ENCODE measurements at places on chromosomes 16 and 17.

- DNase-seq, result no peak
These were observed 225.6 kb downstream of the TANC2 start for GRCh38 chr17:63191610-63192009.

GRCh38 chr16:12186774-12187335 lies 210.3 kb downstream of the SNX29 start:
- no peak for DNase-seq

GRCh38 chr16:81277541-81278080 lies 37.2 kb upstream of the GAN start:
- no peak for DNase-seq

DNA sequence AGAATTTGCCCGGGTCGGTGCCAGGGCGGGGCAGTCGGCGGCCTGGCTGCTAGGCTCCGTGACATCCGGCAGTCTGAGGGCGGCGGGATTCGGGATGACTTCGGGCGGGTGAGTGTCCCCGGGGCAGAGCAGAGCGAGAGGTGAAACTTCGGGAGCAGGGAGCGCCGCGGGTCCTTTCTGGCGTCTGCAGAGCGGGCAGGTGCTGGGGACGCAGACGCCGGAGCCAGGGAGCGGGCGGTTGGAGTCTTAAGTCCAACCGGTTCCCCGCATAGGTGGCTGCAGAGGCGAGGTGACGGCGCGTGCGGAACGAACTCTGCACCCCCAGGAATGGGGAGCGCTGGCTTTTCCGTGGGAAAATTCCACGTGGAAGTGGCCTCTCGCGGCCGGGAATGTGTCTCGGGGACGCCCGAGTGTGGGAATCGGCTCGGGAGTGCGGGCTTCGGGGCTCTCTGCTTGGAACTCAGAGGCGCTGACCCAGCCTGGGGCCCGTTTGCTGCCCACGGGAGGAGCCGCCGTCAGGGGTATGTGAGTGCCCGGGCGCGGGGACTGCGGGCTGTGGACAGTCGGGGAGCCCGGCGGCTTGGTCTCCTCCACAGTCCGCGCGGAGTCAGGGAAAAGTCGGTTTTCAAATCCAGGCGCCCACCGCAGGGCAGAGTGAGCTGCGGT lies at the start of gene B4GALNT2:
TSS of gene B4GALNT2 (plus strand) at position 71 of the 666 bp plus-strand sequence. CDS start at position 95, 24 bp downstream.
- DNase-seq, result peak; percentile 57

- peak; percentile 35 for DNase-seq
These were observed 138.2 kb downstream of the C16orf95 start for GRCh38 chr16:87178977-87179376.

DNA sequence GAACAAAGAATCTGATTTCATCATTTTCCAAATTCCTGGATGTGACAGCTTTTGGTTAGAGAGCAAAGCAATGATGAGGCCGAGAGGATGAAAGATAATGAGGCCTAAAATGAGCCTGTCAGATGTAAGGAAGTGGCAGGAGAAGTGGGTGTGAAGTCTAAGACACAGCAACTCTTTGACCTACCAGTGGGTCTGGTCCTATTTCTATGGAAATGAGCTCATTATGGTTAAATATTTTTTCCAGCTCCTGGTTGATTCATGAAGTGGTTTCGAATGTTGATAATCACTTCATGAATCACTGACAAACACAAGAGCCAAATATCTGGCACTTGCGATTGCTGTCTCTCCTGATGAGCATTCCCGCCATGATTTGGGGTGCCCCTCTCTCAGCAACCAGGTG lies 273.3 kb upstream of the CDH5 start:
- DNase-seq, result no peak

GRCh38 chr17:32962320-32962711 lies 29.3 kb upstream of the SPACA3 start:
- no peak for DNase-seq

- DNase-seq, result peak; percentile 21
These were observed 56.0 kb upstream of the FAM20A start for GRCh38 chr17:68657166-68657565.

- DNase-seq, result peak; percentile 80
These were observed 2.8 kb downstream of the CDH13 start for GRCh38 chr16:82629441-82630027.

DNA sequence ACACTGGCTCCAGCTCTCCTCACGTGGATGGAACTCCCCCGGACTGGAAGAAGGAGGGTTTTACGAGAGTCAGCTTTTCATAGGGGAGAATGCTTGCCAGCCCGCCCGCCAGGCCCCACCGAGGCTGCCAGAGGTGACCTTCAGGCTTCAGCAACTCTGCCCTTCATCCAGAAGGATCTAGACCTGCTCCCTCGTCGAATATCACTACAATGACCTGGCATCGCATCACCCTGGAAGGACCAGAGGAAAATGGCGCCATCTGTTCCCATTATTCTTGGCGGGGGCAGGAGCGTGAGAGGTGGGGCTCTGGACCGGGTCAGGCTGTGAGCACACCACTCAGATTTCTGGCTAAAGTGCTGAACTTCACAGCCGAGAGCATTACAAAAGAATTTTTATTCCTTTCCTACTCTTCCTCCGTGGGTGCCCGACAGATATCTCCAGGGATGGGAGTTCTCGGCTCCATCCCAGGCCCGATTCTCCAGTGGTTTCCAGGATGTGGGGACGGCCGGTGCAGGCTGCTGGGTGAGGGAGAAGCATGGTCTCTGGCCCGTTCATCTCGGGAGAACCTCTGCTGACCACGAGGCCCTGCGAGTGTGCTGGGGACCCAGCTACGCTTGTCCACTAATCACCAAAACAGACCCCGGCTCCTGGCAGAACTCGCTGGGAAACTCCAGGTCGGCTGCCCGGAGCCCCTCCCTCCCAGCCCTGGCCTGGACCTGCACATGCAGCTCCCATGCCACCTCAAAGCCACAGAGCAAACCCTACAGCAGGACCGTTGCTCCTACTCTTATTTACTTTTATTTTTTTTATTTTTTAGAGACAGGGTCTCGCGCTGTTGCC lies 36.8 kb upstream of the ZNF469 start:
- no peak for DNase-seq

GRCh38 chr17:74227271-74228080 lies 14.1 kb downstream of the TTYH2 start:
- DNase-seq, result no peak

- DNase-seq, result no peak
These were observed 14.3 kb downstream of the LRRC75A start for GRCh38 chr17:16477666-16478065.

GRCh38 chr17:82297280-82297713 lies 20.1 kb downstream of the CD7 start:
- DNase-seq, result peak; percentile 16

- DNase-seq, result no peak
These were observed 68.2 kb downstream of the DYNLRB2 start for GRCh38 chr16:80608946-80609345.

DNA sequence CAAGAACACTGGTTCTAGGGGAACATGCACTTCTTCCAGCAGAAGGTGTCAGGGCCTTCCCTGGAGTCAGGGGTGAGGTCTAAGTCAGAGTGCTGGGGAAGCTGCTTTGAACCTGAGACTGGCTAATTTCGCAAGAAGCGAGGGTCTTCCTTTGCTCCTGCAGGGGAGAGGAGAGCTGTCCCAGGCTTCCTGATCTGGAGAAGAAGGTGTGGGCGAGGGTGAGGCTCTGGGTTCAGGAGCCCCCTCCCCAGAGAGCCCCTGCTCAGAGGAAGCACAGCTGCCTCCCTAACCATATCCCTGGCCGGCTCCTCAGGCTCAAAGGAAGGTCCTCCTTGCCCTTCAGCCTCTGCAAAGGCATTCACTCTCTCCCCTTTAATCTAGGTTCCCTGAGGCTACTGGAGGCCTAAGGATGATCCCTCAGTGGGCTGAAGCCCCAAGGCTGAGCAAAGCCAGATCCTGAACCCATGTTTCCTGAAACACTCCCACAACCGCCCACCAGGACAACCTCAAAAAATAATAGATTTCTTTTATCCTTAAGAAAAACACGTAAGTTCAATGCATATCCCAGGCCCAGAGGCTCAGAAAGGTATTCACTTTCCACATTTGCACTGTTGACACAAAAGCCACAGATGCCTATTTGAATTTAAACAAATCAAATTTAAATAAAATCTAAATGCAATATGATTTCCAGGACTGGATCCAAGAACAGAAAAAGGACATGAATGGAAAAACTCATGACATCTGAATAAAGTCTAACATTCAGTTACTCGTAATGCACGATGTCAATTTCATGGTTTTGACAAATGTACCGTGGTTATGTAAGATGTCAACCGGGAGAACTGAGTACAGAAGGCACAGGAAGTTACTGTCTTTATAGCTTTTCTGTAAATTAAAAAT lies 71.5 kb upstream of the RCVRN start:
- DNase-seq, result no peak

DNA sequence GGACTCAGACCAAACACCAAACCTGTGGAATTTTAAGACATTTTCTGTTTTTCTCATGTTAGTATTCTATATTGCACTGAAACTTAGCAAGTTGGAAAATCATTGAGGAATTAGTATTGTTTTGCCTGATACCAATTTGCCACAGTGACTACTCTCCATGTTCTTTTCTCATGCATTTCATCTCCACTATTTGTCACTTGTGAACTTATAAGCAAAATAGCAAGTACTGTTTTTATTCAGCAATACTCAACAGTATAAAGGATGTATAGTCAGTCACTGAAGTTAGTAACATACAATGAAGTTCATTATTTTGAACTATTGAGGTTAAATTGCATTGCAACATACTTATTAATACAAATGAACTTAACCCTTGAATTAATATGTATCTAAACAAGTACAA lies 5.8 kb upstream of the VPS35L start:
- no peak for DNase-seq

DNA sequence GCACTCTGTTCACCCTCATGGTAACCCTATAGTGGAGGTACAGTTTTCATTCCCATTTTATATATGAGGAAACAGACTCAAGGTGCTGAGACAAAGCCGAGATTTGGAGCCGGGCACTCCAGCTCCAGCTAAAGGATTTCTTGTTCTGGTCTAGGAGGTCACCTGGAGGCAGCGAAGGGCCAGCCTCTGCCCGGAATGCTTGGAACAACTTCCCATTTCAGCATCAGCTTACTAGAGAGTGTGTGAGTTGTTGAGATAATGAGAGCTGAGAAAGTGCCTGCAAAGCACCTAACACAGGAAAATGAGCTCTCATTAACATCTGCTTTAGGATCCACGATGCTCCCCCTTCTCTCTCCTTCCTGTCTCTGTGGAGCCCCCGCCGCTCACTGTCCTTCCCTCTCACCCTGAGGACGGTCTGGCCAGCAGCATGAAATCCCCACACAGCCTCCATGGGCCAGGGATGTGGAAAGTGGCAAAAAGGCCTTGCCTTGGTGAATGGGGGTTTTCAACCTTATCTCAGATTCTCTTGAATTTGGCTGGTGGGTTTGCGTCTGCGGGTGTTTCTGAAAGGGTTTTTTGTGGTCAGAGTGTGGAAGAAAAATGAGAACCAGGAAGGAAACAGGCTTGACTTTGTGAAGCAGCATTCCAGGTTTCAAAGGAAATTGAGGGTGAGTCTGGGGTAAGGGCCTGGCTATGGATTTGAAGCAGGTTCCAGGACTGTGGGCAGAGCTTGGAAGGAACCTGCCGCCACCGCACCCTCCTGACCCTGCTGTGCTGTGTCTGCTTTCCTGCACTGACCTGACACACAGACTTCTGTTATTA lies 178.7 kb downstream of the FOXL1 start:
- DNase-seq, result no peak

DNA sequence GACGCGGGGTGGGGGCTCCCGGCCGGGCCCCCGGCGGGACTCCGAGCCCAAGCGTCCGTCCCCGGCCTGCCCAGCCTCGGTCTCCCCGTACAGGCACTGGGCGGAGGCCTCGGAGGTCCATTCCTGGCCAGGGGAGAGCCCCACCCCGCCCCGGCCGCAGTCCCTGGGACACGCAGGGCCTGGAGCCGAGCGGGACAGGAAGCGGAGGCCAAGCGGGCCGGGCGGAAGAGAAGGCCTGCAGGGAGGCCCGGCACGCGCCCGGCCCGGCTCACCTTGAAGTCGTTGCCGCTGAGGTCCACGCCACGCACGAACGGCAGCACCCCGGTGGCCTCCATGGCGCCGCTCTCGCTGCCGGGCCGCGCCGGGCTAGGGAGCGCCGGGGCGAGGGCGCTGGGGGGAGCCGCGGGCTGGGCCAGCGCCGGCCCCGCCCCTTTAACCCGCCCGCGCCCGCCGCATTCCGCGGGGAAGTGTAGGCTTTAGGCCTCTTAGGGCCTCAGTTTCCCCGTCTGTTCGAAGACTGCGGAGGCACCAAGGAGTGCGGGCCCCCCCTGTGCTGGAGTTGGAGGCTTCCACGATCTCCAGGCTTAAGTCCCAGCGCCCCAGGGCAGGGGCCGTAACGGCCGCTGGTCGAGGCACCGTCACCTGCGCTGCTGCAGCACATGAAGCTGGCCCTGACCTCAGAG lies at the start of gene FLII:
TSS of gene FLII (minus strand) at position 383 of the 683 bp plus-strand sequence. CDS start at position 335, 48 bp downstream.
- peak; percentile 88 for DNase-seq

DNA sequence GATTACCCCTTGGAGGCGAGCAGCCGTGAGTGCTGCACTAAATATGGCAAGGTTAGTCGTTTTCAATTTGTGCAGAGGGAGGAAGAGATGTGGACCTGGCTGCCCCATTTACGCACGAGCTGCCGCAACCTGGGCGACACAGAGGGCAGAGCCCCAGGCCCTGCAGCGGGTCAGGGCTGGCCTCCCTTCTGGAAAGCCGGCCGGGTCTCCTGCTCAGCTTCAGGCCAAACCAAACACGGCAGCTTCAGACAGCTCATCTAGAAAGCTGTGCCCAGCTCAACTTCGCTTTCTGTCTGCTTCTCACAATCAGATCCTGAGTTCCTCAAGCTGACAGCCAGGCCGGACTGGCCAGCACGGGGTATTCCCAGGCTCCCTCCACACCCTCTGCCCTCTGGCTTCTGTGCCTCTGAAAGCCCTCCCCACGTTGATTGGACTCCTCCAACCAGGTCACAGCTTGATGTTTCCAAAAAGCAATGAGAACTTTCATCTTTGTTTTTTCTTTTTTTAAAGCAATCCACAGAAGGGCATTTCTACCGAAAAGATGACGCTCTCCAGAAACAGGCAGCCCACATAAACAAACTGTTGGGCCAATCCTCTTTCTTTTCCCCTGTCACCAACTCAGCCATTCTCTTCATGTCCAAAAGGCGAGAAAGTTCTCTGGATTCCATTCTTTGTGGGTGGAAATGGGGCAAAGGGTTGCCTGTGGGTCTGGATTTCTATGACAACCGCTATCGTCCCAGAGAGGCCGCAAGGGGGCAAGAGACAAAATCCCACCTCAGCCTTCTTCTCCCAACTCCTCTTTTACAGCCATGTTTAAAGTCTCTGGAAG lies 189.0 kb downstream of the ZFHX3 start:
- DNase-seq, result no peak

DNA sequence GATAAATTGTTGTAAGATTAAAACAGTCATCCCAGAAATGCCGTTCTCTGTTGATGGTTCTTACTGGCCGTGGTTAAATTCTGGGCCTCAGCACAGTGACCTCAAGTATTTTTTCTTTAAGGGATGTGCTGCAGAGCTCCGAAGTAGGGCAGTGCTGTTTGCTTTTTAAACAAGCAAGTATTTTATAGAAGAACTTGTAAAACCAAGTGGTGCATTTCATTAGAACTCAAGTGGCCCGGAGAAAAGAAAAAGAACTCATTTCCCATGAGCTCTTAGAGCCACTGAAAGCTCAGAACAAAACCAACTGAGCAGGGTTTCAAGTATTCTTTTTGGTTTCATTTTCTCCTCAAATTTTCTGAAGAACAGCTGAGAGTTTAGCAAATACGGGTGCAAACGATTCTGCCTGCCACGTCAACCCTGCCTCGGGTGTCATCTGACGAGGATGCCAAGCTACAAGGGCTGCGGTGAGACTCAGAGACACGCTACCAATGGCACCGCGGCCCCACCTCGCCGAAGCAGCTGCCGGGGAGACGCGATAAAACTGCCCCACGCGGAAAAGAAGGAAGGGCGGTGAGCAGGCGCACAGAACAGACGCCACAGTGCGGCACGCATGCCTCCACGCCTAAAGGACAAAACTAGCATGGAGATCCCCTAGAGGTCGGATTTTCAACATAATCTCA lies 6.3 kb downstream of the LMF1 start:
- DNase-seq, result no peak

GRCh38 chr16:87138316-87138715 lies 178.9 kb downstream of the C16orf95 start:
- no peak for DNase-seq
